ENCODE measurements at places on chromosomes 1 and 21. TPM values are rescaled to one million over a fixed set of nuclear protein-coding genes. Genes with fewer than 3 reads are reported as not detected.

The ISG15 gene
- total RNA-seq: 93.3 TPM

The LRRC7 gene
- total RNA-seq: not detected

- DNase-seq: no peak
- no peaks in the 10 kb centered on the region for H3K36me3 ChIP-seq
- no peak overlapping the region for H3K4me3 ChIP-seq
These were observed 9.2 kb upstream of the SLC6A9 start for GRCh38 chr1:44040418-44040817.

DNA sequence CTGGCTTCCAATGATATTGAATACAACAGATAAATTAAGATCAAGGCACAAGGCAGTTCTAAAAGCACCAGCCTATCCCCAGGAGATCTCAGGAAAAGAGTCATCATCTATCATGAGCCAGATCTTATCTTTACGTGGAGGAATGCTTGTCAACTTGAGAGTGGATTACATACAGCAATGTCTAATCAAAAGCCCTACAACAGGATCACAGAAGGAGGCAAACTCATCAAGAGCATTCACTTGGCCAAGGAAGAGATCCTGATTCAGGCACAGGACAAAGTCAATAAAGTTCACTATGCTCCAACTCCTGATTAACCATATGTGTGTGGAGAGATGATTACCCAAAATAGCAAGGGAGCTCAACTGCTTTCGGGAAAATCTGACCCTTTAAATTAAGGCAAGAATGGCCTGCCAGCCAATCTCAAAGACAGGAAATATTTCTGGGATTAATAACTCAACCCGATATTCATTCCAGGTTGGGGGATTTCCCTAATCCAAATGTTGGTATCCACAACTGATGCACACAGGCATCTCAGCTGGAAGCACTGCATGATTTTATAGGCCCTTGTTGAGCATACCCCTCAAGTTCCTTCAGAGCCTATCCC is 33.7 kb downstream of the TBX15 start:
- no peak overlapping the region for H3K27ac ChIP-seq
- H3K27me3 ChIP-seq: no peaks in the 10 kb centered on the region
- DNase-seq: no peak

GRCh38 chr1:26887125-26887524 is 3.0 kb downstream of the GPN2 start:
- H3K4me1 ChIP-seq: peaks cover 10% of the 10 kb centered on the region
- peaks cover 17% of the 10 kb centered on the region for H3K36me3 ChIP-seq
- no peak overlapping the region for H3K27ac ChIP-seq
- peak; percentile 51 for DNase-seq

DNA sequence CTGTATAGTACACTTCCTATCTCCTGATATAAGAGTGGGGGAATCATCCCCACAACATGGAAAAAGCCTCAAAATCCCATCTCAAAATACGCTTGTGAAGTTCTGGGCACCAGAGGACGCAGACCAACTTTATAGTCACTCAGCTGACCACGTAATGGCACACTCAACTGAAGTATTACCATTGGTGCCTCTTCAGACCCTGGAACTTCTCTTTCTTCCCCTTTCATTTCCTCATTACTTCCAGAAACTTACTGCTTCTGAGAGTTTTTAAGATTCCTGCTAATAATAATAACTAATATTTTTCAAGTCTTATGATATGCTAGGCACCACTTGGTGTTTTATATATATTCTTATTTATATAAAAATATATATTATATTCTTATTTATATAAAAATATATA is 202.6 kb downstream of the PTPRC start:
- H3K4me3 ChIP-seq: no peak overlapping the region
- no peak overlapping the region for H3K27ac ChIP-seq
- H3K36me3 ChIP-seq: no peaks in the 10 kb centered on the region
- no peaks in the 10 kb centered on the region for H3K27me3 ChIP-seq

- no peaks in the 10 kb centered on the region for H3K36me3 ChIP-seq
- no peaks in the 10 kb centered on the region for H3K27me3 ChIP-seq
- DNase-seq: no peak
- H3K4me1 ChIP-seq: no peaks in the 10 kb centered on the region
- H3K27ac ChIP-seq: no peak within 1 kb of the TSS
These were observed at the start of gene FCRL3 for GRCh38 chr1:157700732-157701131. Gene FCRL3, minus strand, starts transcription at chr1:157700769. Its CDS starts 280 bp downstream, at chr1:157700489.

GRCh38 chr1:223716302-223716862 is 4.0 kb downstream of the CAPN2 start:
- peaks cover 15% of the 10 kb centered on the region for H3K36me3 ChIP-seq
- H3K27me3 ChIP-seq: no peaks in the 10 kb centered on the region
- H3K4me3 ChIP-seq: no peak overlapping the region
- no peak for DNase-seq
- H3K4me1 ChIP-seq: peaks cover 36% of the 10 kb centered on the region
- peak overlapping the region; percentile 40 for H3K27ac ChIP-seq

DNA sequence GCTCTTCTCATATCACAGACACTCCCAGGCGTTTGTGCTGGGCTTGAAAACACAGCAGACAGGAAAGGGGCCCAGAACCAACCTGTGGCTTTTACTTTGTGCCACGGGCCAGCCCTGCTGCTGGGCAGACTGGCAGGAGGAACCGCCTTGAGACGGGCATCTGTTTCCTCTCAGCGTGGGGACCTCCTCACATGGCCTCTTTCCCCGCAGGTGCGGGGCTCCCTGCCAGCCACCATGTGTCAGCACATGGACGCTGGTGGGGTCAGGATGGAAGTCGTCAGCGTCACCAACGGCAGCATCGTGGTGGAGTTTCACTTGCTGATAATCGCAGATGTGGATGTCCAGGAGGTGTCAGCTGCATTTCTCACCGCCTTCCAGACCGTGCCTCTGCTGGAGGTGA is 47.8 kb downstream of the UMODL1 start:
- H3K4me3 ChIP-seq: no peak overlapping the region
- no peak overlapping the region for H3K27ac ChIP-seq
- no peak for DNase-seq
- H3K4me1 ChIP-seq: peaks cover 2% of the 10 kb centered on the region

Data from fibroblast of lung (primary cell).